ENCODE measurements at places on chromosomes 4 and X. TPM values are rescaled to one million over a fixed set of nuclear protein-coding genes. Genes with fewer than 3 reads are reported as not detected.

DNA sequence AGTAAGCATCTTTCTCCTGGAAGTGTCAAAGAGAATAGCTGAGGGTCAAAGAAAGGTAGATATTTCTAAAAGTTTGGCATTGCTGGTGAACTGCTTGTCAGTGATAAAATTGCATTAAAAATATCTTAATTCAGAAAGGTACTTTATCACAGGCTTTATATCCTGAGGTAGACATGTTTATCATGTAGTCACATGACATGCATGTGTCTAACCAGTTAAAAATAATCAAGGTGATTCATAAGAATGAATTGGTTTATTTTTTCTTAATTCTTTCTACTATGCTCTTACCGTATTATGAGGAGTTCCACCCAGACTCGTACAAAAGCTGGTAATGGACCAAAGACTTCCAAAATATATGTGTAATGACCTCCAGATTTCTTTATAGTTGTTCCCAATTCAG is 6.1 kb downstream of the SLC7A11 start:
- no peak for DNase-seq

GRCh38 chr4:17599826-17600225 is 14.6 kb upstream of the MED28 start:
- DNase-seq, result no peak

The TLR1 gene
- polyA plus RNA-seq, result 0.34 TPM

The EVC2 gene
- polyA plus RNA-seq, result 0.89 TPM

GRCh38 chr4:141026900-141027299 is 106.4 kb downstream of the RNF150 start:
- DNase-seq, result no peak

The ATXN3L gene
- polyA plus RNA-seq, result not detected

The RADX gene
- 0.38 TPM for polyA plus RNA-seq

The SLC38A5 gene
- 2.0 TPM for polyA plus RNA-seq

The PARM1 gene
- 51.2 TPM for polyA plus RNA-seq

- no peak for DNase-seq
Measured at GRCh38 chr4:33111117-33111516, 2390.9 kb downstream of the PCDH7 start.

DNA sequence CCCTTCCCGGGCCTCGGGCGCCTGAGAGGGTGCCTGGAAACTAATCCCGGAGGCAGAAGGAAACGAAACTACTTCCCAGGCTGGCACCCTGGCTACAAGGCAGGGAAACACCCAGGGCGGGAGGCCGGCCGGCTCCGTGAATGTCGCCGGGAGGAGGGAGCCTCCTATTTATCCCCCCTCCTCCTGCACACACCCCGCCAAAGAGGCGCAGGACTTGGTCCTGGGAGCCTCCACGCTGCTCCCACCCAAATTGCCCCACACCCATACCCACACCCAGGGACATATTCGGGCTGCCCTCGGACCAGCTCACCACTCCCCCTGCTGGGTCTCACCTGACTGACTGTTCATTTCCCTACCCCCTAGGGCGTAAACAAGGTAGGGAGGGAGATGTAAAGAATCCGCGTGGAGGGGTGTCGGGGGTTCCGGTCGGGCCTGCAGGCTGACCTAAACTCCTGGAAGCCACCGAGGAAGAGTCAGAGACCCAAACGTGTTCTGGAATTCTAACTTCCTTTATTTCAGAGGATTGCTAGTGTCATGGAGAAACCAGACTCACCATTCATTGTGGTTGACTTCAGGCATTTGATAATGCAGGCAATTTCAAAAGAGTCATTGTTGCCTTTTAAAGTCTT is at the start of gene BTC:
TSS of gene BTC (minus strand) at position 142 of the 629 bp plus-strand sequence. CDS start 198 bp downstream, outside the sequence.
- DNase-seq, result peak; percentile 19

The IL9R gene
- polyA plus RNA-seq, result not detected

The RRH gene
- not detected for polyA plus RNA-seq

The SLC16A2 gene
- polyA plus RNA-seq, result 7.7 TPM

DNA sequence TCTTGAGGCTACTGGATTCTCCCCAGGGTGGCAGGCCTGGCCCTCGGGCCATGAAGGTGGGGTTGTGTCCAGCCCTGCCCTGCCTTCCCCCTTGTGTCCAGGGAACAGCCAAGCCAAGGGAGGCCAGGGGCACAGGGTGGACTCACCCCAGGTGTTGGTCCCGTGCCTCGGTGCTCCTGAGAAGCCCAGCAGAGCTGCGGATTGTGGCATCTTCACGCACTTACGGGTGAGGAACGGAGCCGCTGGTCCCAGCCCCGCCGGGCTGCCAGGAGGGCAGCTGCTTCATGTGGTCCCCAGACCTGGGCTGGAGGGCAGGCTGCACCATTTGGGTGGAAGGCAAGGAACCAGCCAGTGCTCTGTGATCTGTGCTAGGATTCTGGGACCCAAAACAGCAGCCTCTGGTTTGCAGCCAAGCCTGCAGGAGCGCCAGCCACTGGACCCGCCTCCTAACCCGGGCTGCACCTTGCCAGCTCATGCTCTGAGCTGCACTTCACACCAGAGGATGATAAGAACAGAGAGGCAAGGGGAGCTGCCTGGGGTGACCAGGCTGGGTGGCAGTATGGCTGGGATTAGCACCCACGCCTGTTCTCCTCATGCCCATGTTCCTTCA is 36.1 kb upstream of the HMX1 start:
- DNase-seq, result peak; percentile 8

DNA sequence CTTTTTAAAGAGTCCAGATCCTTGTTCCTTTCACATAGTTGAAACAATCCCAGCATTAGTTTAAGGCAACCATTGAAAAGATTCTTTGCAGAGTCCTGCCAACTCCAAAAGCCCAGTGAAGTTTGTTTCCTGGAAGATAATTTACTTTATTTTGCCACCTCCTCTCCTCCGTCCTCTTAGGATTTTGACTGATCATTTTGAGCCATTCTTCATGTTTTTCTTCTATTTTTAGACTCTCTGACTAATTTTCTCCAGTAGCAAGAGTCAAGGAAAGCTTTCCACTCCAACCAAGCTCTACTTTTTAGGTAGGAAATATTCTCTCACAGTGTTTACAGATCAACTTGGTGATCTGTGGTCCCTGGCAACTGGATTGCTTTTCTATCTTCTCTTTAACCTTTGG is 10.3 kb downstream of the NCBP2L start:
- no peak for DNase-seq

GRCh38 chr4:146550161-146550560 is 28.4 kb upstream of the SLC10A7 start:
- no peak for DNase-seq

DNA sequence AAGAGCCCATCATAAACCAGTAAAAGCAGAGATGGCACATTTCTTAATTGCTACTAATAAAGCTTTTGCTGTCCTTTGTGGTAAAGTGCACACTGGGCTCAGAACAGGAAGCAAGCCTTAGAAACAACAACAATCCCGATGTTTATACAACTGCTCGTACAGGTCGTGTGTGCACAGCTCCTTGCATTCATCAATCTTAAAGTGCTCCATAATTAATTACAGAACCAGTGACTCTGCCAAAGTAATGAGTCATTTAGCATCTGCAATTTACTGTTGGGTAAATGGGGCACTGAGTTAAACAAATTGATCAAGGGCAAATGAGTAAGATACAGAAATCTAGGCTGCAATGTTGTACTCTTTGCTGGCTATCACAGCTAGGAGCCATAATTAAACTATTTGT is 61.3 kb upstream of the TXK start:
- DNase-seq, result no peak

GRCh38 chr4:155953151-155954117 is at the start of gene CTSO:
Gene CTSO (minus strand): TSS chr4:155953866. CDS start chr4:155953847, 19 bp downstream.
- peak; percentile 73 for DNase-seq

- DNase-seq, result no peak
Measured at GRCh38 chr4:143432258-143432591, 81.3 kb upstream of the SMARCA5 start.

DNA sequence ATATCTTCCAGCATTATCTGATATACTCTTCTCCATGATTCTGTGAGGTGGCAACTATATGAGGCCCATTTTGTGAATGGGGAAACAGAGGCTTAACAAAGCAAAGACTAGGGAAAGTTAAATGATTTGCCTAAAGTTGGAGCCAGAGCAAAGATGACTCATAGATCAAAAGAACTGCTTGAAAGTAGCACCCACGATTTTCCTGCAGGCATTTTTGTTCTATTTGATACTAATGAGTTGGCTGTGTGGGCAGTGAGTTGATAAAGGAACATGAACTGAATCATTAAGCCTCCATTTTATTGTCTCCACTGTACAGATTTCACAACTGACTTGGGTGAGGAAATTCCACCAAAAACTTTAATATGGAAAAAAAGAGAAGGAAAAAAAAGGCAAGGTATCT is 138.9 kb upstream of the IGFBP7 start:
- no peak for DNase-seq

The LDB2 gene
- 23.5 TPM for polyA plus RNA-seq

- DNase-seq, result no peak
Measured at GRCh38 chrX:55030271-55031205, at the start of gene ALAS2. Gene ALAS2 (minus strand): TSS chrX:55030977. CDS start chrX:55026000, 4,977 bp downstream.

DNA sequence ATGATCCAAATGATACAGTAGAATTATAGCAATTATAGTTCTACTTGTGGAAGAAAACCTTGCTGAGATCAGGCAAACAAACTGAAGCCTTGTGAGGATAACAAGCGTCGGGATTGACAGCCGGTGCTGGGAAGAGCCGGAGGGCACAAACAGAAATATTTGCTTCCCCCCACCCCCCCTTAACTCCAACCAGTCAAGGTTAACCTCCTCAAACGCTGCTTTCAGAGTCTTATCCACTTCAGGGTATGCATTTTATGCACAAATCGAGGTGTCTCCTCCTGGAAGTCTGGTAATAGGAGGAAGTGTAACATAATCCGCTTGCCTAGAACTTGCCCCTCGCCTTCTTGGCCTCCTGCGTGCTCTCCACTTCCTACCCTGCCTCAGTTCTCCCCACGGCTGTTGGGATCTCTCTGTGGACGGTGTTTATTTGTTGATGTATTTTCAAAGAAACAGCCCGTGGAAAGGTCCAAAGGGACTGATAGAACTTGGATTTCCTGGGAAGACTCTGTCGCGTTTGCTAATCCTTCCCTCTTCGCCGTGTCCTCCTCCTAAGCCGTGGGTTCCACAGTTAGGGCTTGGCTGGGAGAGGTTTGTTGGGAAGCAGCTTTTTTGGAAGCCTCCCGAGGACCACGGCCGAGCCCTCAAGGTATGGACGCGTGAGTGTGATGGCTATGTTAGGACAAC is 4.1 kb upstream of the ARX start:
- no peak for DNase-seq

The STPG2 gene
- polyA plus RNA-seq, result not detected

DNA sequence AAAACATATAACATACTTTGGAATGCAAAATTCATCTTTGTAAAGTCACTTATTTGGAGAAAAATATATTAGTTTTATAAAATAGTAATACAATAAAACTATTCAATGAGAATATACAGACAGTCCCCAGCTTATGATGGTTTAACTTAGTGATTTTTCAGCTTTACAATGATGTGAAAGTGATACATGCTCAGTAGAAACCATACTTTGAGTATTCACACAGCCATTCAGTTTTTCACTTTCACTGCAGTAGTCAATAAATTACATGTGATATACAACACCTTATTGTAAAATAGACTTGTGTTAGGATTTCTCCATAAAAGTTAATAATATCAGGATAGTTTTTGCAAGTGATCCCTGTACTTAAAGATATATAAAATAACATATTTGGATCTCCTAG is 436.0 kb downstream of the CENPC start:
- no peak for DNase-seq

DNA sequence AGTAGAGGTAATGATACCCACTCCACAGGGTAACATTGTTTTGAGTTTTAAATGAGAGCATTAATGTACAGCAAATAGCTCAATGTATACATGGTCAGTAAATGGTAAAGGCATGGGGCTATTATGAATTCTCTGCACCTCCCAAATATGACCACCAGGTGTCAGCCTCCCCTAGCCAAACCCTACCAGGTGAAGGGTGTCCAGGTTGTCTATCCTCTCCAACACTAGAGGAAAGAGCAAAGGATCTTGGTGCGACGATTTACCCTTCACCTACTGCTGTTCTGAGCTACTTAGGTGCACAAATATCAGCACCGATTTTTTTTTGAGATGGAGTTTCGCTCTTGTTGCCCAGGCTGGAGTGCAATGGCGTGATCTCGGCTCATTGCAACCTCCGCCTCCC is 26.5 kb upstream of the XIAP start:
- no peak for DNase-seq

DNA sequence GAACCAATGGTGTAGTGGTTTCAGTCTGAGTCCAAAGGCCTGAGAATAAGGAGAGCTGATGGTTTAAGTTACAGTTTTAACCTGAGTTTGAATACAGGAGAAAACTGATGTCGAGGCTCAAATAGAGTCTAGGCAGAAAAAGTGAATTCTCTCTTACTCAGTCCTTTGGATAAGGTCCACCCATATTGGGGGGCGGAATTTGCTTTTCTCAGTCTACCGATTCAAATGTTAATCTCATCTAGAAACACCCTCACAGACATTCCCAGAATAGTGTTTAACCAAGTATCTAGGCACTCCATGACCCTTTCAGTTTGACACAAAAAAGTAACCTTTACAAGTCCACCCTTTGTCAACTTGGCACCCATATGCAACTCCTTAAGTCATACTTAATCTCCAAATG is 216.0 kb downstream of the GRID2 start:
- no peak for DNase-seq

DNA sequence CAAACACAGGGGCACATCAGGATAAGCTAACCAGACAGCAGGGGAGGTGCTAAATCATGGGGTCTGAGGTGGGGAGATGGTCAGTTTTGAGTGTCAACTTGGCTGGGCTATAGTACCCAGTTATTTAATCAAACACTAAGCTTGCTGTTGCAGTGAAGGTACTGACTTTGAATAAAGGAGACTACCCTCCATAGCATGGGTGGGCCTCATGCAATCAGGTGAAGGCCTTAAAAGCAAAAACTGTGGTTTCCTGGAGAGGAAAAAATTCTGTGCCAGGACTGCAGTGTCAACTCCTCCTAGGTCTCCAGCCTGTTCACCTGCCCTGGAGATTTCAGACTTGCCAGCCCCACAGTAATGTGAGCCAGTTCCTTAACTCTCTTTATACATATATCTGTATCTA is 12.6 kb upstream of the HSFX2 start:
- no peak for DNase-seq

The TMPRSS11A gene
- not detected for polyA plus RNA-seq

All from heart left ventricle (tissue), 16 donors.